ENCODE measurements at places on chromosomes 4 and X.
A peak's percentile ranks its signal among the peaks of the same experiment; 100 is the strongest.

GRCh38 chr4:70778888-70779422 lies 57.2 kb downstream of the RUFY3 start:
- DNase-seq, result no peak

GRCh38 chr4:174663216-174663615 lies 140.9 kb upstream of the HPGD start:
- DNase-seq, result no peak

GRCh38 chr4:95835672-95836071 lies 4.2 kb upstream of the PDHA2 start:
- DNase-seq, result peak; percentile 2

DNA sequence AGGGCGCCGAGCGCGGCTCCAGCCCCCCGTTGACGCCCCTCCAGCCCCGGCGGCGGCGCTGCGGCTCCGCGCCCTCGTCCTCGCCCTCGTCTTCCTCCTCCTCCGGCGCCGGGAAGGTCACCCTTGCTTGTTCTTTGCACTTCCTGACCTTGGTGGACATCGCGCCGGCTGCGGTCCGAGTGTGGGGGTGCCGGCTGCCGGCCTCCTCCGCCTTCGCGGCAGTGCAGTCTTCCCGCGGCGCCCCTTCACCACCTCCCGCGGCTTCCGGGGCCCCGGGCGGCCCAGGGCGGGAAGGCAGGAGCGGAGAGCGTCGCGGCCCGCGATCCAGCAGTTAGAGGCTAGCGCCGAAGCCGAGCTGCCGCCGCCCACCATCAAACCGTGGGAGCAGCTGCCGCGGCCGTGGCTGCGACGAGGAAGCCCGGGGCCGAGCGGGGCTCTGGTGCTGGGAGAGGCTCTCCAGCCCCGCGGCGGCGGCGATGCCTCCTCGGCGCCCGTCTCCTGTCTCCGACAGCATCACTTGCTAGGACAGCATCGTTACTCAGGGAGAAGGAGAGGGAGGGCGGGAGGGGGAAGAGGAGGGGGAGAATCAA lies at the start of gene TRPC3:
TRPC3 (minus strand) TSS at position 540 of the 590 bp plus-strand sequence; CDS start at position 160, 380 bp downstream.
- peak; percentile 36 for DNase-seq
